Thoracic aorta (tissue), 2 donors: ENCODE measurements at places on chromosomes 2 and 18. TPM values are rescaled to one million over a fixed set of nuclear protein-coding genes. Genes with fewer than 3 reads are reported as not detected.

- no peaks in the 10 kb centered on the region for H3K27me3 ChIP-seq
- H3K36me3 ChIP-seq: peaks cover 12% of the 10 kb centered on the region
- H3K27ac ChIP-seq: peak overlapping the region; percentile 98
These were observed 1.7 kb upstream of the GATA6 start for GRCh38 chr18:22167471-22168241.

GRCh38 chr2:29238497-29238896 lies 123.3 kb downstream of the CLIP4 start:
- no peaks in the 10 kb centered on the region for H3K36me3 ChIP-seq
- no peak overlapping the region for H3K4me3 ChIP-seq
- H3K27me3 ChIP-seq: no peaks in the 10 kb centered on the region
- no peak for DNase-seq
- H3K27ac ChIP-seq: no peak overlapping the region
- H3K4me1 ChIP-seq: no peaks in the 10 kb centered on the region

The CCDC150 gene
- 0.56 TPM for total RNA-seq

The OR6B3 gene
- total RNA-seq: not detected

DNA sequence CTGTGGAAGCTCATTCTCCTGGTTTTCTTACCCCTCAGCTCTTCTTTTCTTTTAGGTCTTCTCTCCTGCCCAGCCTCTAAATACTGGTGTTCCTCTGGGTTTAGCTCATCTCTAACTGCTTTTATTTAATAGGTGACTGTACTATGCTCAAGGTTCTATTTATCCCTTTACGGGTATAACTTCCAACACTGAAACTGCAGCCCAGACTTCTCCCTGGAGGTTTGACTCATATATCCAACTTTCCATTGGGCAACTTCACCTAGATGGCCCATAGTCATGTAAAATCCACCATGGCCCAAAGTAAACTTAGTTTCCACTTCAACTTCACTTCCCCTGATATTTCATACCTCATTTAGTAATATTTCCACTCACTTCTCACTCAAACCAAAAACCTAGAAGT lies 273.1 kb downstream of the PLCL1 start:
- H3K27ac ChIP-seq: no peak overlapping the region
- no peaks in the 10 kb centered on the region for H3K36me3 ChIP-seq
- no peaks in the 10 kb centered on the region for H3K27me3 ChIP-seq
- peaks cover 16% of the 10 kb centered on the region for H3K4me1 ChIP-seq
- no peak overlapping the region for H3K4me3 ChIP-seq
- no peak for DNase-seq

GRCh38 chr18:44856157-44856556 lies 175.5 kb downstream of the SETBP1 start:
- H3K4me3 ChIP-seq: no peak overlapping the region
- no peak for DNase-seq
- no peak overlapping the region for H3K27ac ChIP-seq
- H3K4me1 ChIP-seq: no peaks in the 10 kb centered on the region

The CRACDL gene
- total RNA-seq: 1.9 TPM

GRCh38 chr2:54318821-54319220 lies 62.8 kb upstream of the TSPYL6 start:
- no peak overlapping the region for H3K27ac ChIP-seq
- DNase-seq: no peak
- H3K27me3 ChIP-seq: no peaks in the 10 kb centered on the region
- no peaks in the 10 kb centered on the region for H3K36me3 ChIP-seq
- no peaks in the 10 kb centered on the region for H3K4me1 ChIP-seq
- H3K4me3 ChIP-seq: no peak overlapping the region

The LIPG gene
- 2.8 TPM for total RNA-seq

The HYCC2 gene
- 15.3 TPM for total RNA-seq

DNA sequence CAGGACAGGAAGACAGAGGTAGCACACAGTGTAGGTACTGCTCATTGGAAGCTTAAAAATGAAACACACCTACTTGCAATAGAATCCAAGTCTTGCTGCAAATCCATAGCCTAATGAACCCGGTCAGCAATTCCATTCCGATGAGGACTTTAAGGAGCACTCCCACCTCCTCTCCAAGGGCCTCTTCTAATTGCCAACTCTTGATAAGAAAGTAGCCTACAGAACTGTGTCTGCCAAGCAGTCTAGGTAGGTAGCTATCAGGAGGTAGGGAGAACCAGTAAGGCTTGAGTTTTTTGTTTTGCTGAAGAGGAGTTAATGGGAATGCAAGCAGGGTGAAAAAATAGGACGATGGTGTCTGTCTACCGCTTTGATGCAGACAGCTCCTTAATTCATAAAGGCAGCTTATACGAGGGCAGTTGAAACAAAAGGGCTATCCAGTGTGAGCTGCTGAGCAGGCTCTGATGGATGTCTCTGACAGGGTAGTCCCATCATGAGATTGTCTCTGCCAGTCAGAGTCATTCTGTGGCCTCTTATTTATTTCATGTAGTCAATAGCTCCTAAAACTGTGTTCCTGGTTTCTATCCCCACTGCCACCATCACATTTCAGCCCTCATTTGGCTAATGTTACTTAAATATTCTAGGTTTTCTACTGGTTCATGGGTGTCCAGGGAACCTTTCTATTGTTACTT lies 155.6 kb upstream of the DNMT3A start:
- no peaks in the 10 kb centered on the region for H3K4me1 ChIP-seq
- H3K27me3 ChIP-seq: no peaks in the 10 kb centered on the region
- no peak overlapping the region for H3K27ac ChIP-seq
- no peaks in the 10 kb centered on the region for H3K36me3 ChIP-seq

The C1QL2 gene
- total RNA-seq: not detected

DNA sequence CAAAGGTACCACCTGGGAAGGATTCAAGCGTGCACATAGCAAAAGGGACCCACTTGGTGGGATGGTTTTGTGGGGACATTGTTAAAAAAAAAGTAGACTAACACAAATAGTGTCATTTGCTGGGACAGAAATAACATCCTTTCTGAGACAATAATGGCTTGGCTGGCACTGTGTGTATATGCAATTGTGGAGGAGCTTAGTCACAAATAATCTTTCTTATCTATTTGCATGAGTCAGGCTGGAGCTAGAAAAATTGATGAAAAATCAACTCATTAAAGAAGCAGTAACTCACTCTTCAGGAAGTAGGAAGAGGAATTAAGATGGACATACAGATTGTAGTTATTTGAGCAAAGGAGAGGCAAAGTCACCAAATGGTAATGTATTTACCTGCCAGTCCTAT lies 29.5 kb upstream of the ITGB6 start:
- no peaks in the 10 kb centered on the region for H3K27me3 ChIP-seq
- no peaks in the 10 kb centered on the region for H3K36me3 ChIP-seq
- H3K4me1 ChIP-seq: peaks cover 15% of the 10 kb centered on the region
- H3K4me3 ChIP-seq: no peak overlapping the region

The HAAO gene
- 33.7 TPM for total RNA-seq

DNA sequence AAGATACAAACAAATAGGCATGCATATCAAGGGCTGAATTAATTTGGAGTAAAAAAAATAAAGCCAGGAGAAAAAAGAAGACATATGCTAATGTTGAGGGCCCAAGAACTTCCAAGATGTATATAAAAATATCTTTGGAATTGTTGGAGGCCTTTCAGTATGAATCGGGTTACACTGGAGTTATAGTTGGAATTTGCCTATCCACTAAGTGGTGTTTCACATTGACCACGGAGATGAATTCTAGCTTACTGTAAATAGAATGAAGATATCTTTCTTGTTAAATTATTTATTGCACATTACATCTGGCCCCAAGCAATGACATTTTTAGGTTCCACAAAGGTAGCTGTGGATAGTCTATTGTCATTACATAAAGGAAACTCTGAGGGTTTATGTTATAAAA lies 38.5 kb upstream of the TRIB2 start:
- H3K27ac ChIP-seq: no peak overlapping the region
- DNase-seq: no peak
- H3K27me3 ChIP-seq: no peaks in the 10 kb centered on the region
- H3K4me1 ChIP-seq: peaks cover 22% of the 10 kb centered on the region
- H3K4me3 ChIP-seq: no peak overlapping the region

DNA sequence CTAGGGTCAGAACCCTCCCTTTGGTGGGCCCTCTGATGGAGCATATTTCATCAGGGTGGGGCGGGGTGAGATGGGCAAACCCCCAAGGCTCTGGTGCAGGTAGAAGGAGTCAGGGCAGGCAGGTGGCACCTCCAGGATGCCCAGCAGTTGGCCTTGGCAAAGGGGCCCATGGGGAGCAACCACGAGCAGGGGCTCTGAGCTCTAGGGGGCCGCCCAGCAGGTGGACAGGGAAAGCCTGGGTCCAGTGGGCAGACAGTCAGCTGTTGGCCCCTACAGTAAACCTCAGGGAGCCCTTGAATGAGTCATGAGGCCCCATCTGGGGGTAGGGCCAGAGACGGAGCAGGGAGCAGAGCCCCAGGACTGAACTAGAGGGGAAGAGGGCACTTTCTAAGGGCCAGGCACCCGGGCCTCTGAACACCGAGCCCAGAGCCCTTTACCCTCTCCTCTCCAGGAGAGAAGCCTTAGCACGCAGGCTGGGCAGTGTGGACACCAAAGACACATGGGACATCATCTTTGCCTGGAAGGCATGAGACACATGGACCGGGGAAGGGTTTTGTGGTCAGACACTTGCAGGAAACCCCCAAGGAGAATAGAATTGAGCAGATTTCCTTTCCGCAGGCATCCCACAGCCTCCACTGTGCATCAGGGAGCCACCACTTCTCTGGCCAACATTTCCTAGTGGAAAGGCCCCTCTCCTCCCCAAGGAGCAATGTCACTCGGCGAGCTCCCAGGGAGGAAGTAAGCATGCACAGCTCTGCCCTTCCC lies 257.3 kb downstream of the GLI2 start:
- H3K4me3 ChIP-seq: no peak overlapping the region
- H3K4me1 ChIP-seq: no peaks in the 10 kb centered on the region
- DNase-seq: no peak
- no peak overlapping the region for H3K27ac ChIP-seq
- no peaks in the 10 kb centered on the region for H3K27me3 ChIP-seq

GRCh38 chr2:201820383-201821007 lies 14.2 kb downstream of the CDK15 start:
- peaks cover 39% of the 10 kb centered on the region for H3K4me1 ChIP-seq
- H3K36me3 ChIP-seq: no peaks in the 10 kb centered on the region
- no peak overlapping the region for H3K27ac ChIP-seq
- DNase-seq: no peak
- H3K4me3 ChIP-seq: no peak overlapping the region
